ENCODE measurements at places on chromosomes 6 and 20.

- no peak for DNase-seq
Measured at GRCh38 chr6:33411632-33412005, 805 bp downstream of the PHF1 start.

GRCh38 chr6:158570681-158570962, 10.7 kb downstream of the TMEM181 start:
- no peak for DNase-seq

- peak; percentile 76 for DNase-seq
Measured at GRCh38 chr20:38321959-38322598, 18.1 kb downstream of the BPI start.

GRCh38 chr6:155408981-155409380, 46.7 kb downstream of the NOX3 start:
- no peak for DNase-seq

DNA sequence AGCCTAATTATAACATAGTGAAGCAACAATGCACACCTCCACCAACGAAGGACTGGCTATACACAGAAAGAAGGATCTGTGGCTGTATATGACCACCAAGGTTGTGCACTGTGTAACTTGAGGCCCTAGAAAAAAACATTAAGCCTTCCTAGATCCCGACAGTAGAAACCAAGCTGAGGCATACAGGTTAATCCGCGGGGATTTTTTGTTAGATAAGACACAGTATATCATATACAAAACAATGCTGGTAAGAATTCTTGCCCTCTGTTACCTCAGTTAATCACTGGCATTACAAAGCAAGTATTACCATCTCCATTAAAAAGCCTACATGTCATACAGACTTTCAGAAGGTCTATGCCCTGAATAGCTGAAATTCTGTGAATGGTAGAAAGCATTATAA, 228.8 kb downstream of the TBC1D32 start:
- no peak for DNase-seq

GRCh38 chr6:28710466-28711191, 184.9 kb downstream of the GPX5 start:
- no peak for DNase-seq

DNA sequence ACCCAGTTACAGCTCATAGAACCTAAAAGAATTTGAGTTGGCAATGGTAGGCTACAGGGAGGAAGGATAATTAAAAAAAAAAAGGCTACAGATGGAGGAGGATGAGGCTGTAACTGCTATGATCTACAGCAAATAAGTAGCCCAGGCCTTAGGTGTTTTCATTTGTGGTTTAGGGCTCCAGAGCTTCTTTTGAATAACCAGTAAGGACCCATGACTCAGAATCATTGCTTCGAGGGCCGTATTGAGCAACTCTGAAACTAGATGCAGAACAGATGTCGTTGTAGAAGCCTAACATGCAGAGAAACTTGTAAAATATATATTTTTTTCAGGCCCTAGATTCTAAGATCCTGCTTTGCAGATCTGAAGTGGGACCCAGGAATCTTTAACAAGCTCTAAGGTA, 19.0 kb upstream of the ASIP start:
- DNase-seq, result peak; percentile 79

GRCh38 chr20:61805781-61806180, 259.9 kb downstream of the TAF4 start:
- no peak for DNase-seq
